ENCODE measurements at places on chromosomes 1 and 21. TPM values are rescaled to one million over a fixed set of nuclear protein-coding genes. Genes with fewer than 3 reads are reported as not detected.

The TSPAN1 gene
- 26.2 TPM for total RNA-seq

The OTUD3 gene
- 5.8 TPM for total RNA-seq

The ADAM30 gene
- total RNA-seq = not detected

The SPRR2E gene
- not detected for total RNA-seq

The SLC1A7 gene
- not detected for total RNA-seq

The PTPN14 gene
- total RNA-seq = 49.5 TPM

The CELA2B gene
- total RNA-seq = not detected

The KIRREL1 gene
- total RNA-seq = 34.1 TPM

The PGLYRP3 gene
- not detected for total RNA-seq

The ID3 gene
- 79.9 TPM for total RNA-seq

The POFUT2 gene
- total RNA-seq = 22.9 TPM

The RHD gene
- total RNA-seq = not detected

The HSD3B1 gene
- not detected for total RNA-seq

The ZSWIM5 gene
- total RNA-seq = 3.3 TPM

The DPH2 gene
- total RNA-seq = 22.0 TPM

The RHOU gene
- 28.8 TPM for total RNA-seq

The PYCR2 gene
- total RNA-seq = 40.2 TPM

The SELE gene
- total RNA-seq = 0.66 TPM

The LIN28A gene
- not detected for total RNA-seq

The RGS13 gene
- total RNA-seq = 0.33 TPM

The SPRR1A gene
- total RNA-seq = not detected

Measured in breast epithelium (tissue), 4 donors.